Cardiac atrium fibroblast (primary cell): ENCODE measurements at places on chromosomes 5 and 9. TPM values are rescaled to one million over a fixed set of nuclear protein-coding genes. Genes with fewer than 3 reads are reported as not detected.

MARCOL gene
- total RNA-seq: not detected in 2 replicates

TBC1D13 gene
- 14.3 and 30.7 TPM in 2 replicates for total RNA-seq

RELL2 gene
- total RNA-seq: 2.8 and 5.8 TPM in 2 replicates

CDH12 gene
- not detected in 2 replicates for total RNA-seq

IFNA21 gene
- not detected in 2 replicates for total RNA-seq

PROB1 gene
- total RNA-seq: 1.5 and 2.5 TPM in 2 replicates

NIPAL4 gene
- total RNA-seq: not detected in 2 replicates

PTGER4 gene
- 36.9 and 86.7 TPM in 2 replicates for total RNA-seq

IFNA13 gene
- not detected in 2 replicates for total RNA-seq

CATSPER3 gene
- not detected in 2 replicates for total RNA-seq

CAVIN4 gene
- 0.18 TPM in 1 of 2 replicates, not detected in the other for total RNA-seq

NUTM2G gene
- not detected in 2 replicates for total RNA-seq

ZBED3 gene
- 0.36 and 0.65 TPM in 2 replicates for total RNA-seq

PRXL2C gene
- 5.8 and 42.6 TPM in 2 replicates for total RNA-seq

GRIN1 gene
- not detected in 2 replicates for total RNA-seq

TAF11L10 gene
- not detected in 2 replicates for total RNA-seq
